ENCODE measurements at places on chromosomes 6 and 20. TPM values are rescaled to one million over a fixed set of nuclear protein-coding genes. Genes with fewer than 3 reads are reported as not detected.

- DNase-seq, result no peak
These were observed 30.5 kb downstream of the CNKSR3 start for GRCh38 chr6:154479771-154480639.

DNA sequence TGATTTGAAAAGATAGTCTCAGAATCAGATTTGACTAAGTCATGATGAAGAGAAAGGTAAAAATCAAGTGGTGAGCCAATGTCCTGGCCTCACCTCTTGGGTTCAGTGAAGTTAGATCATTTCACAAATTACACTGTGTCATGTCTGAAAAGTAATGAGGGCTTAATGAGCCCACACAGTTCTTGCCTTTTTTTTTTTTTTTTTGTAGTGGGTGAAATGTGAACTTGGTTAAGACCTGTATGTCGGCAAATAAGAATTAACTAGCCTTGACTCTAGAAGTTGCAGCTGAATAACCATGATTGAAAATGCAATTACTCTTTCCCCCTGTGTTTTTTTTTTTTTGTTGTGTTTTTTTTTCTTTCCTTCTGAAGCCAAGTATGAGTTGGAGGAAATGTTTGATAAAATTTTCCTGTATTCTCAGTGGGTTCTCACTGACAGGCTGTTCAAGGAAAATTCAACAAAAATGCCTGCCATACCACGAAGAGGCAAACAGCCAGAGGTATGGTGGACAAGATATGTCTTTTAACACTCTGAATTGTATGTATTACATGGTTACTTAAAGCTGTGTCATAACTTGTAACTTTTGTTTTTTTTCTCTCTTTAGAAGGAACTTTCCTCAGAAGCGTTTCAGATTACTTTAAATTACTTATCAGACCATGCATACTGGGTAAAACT lies 135.2 kb upstream of the MLIP start:
- DNase-seq, result no peak

- DNase-seq, result no peak
These were observed 38.1 kb upstream of the NOX3 start for GRCh38 chr6:155493694-155494143.

DNA sequence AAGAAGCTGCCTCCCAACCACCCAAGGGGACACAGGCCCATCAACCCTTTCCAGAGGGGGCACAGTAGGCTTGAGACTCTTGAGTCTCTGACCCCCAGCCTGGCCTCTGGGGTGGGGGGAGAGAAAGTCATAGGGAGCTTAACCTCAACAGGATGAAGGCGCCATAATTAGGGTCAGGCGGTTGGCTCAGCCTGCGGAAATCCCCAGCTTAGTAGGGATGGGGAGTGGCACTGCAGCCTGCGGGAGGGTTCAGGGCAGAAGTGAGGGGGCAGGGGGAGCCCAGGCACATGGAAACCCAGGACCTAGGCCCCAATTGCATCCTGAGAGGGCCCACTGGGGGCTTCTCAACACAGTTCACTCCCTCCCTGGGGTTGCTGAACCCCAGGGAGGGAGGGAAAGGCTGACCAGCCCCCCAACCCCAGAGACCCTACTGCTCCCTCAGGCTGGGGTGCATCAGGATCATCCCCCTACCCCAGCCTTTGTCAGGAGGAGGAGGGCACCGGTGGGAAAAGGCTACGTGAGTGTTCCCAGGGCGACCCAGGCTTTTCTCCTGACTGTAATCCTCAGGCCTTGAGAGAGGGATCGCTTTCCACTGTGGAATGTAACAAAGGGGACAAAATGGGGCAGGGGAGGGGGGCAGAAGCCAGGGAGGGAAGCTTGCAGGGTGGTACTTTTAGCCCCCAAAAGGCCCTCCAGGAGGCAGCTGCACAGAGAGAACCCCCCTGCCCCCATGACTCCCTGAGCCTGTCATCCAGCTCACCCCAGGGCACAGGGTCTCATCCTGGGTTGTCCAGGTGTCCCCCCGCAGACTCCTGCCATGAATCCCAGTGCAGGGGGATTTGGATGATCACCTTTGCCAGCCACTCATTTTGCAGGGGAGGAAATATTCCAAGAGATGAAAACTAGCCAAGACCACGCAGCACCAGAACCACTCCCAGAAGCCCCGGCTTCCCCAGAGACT lies 46.4 kb downstream of the MRPL14 start:
- no peak for DNase-seq

DNA sequence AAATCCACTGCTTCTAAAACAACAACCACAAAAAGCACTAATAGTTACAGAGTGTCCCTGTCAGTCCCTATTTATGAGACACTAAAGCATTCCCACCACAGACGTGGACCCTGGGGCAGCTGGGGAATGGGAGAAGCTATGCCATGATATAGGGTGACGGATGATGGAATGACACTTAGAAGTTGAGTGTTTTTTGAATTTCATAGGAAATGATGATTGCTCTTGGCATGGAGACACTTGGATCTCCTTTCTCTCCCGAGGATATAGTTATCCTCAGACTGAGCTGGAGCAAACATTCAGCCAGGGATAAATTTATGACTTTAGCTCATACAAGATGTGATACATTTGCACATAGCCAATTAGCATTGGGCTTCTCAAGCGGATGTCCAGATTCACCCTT lies 151.2 kb downstream of the EDN3 start:
- DNase-seq, result no peak

DNA sequence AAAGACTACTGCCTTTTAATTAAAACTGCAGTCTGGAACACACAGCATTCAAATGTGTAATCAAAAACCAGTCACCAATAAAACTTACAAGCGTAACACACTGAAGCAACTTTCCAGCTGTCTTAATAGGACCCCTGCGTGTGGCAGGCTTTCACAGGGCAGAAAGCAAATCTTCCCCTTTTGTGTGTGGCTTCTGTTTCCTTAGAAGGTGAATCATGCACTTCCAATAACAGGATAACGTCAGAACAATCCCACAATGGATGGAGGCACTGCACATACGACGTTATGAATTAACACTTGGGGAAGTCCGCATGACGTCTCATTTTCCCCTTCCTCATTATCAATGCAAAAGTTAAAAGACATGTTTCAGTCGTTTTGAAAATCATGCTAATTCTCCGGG lies 44.8 kb downstream of the INSM1 start:
- DNase-seq, result no peak

MYLK4 gene
- 0.23 TPM for total RNA-seq

SIRPB2 gene
- total RNA-seq, result not detected

GPX5 gene
- not detected for total RNA-seq
